NCI-H1105 (cell line): ENCODE measurements at places on chromosomes 7 and 10.

GRCh38 chr10:75403939-75404814, 2.6 kb upstream of the ZNF503 start:
- peak; percentile 52 for DNase-seq

DNA sequence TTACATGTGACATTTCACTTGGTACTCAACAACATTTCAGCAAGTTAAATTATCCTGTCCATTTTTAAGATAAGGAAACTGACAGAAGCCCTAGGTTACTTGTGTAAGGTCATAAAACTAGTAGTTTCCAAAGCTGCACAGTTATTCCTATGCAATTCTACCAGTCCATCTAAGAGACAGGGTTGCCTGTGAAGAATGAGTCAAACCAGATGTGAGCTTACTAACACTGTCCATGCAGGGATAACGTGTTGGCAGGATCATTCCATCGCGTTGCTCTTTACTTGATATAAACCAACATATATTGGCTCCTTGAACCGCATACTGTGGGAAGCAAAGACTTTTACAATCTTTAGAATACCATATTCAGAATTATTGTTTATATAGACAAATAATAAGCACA, 280.9 kb upstream of the HGF start:
- DNase-seq = no peak

DNA sequence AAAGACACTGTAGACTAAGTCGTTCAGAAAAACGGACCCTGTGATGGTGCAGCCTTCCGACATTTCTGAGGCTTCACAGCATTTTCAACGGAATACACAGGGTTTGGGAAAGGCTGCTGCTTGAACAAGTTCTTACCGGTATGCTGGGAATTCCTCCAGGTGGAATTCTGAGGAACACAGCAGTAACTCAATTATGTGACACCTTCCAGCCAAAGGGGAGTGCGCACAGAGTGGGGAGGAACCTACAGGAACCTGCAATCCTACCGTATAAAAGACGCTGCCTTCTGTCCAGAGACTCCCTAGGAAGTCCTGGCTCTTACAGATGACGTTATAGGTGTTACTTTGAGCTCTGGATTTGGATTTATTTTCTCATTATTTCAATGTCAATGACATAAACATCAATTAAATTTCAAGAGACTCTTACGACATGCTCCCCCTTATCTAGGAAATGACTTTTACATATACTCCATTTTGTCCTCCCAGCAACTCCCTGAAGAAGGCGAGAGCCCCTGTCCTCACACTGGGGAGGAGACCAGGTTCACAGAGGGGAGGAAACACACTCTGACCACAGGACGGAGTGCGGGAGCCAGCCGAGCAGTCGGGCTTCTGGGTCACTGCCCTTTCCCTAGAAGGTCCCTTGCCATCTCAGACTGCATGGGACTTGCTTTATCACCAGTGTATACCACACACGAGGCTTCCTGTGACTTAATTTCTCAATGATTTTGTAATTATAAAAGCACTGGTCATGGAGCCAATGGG, 27.9 kb downstream of the VIPR2 start:
- DNase-seq = no peak

- DNase-seq = no peak
These were observed 23.1 kb downstream of the WASL start for GRCh38 chr7:123725586-123726171.

GRCh38 chr7:140571538-140572122, 69.0 kb downstream of the DENND2A start:
- DNase-seq = no peak

GRCh38 chr10:15295537-15296325, 75.4 kb downstream of the FAM171A1 start:
- DNase-seq = no peak

GRCh38 chr10:119166564-119166963, 1.1 kb upstream of the SFXN4 start:
- no peak for DNase-seq

DNA sequence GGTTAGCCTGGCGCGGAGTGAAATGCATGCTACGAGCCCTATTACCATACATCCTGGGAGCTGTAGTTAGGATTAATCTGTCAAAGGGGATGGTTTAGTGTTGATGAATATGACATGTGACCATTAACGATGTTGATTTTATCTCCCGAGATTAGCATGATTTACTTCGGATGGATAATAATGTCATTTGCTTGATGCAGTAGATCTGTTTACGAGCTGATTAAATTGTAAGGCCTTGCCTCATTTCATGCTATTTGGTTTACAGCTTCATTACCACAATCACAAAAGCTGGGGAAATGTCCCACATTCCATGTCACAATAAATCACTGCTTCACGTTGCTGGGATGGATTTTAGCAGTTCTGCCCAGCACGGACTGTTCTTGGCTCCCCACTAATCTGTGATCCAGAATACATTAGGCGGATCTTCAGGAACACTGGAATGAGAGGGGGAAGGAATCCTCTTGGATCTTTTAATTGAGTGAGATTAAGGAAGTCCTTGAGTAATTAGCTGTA, 22.3 kb downstream of the ZNF503 start:
- no peak for DNase-seq

GRCh38 chr10:118742782-118743181, 12.0 kb downstream of the CACUL1 start:
- DNase-seq = no peak

DNA sequence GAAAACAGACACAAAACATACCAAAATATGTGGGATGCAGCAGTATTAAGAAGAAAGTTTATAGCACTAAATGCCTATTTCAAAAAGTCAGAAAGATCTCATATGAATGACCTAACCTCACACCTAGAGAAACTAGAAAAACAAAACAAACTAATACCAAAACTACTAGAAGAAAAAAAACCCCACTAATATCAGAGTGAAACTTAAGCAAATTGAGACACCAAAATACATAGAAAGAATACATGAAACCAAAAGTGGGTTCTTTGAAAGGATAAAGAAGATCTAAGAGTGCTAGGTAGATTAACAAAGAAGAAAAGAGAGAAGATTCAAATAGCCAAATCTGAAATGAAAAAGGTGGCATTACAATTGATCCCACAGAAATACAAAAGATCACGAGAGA, 494.1 kb downstream of the SH2D4B start:
- DNase-seq = no peak

- no peak for DNase-seq
These were observed 192.4 kb upstream of the SH2B2 start for GRCh38 chr7:102094316-102094650.

DNA sequence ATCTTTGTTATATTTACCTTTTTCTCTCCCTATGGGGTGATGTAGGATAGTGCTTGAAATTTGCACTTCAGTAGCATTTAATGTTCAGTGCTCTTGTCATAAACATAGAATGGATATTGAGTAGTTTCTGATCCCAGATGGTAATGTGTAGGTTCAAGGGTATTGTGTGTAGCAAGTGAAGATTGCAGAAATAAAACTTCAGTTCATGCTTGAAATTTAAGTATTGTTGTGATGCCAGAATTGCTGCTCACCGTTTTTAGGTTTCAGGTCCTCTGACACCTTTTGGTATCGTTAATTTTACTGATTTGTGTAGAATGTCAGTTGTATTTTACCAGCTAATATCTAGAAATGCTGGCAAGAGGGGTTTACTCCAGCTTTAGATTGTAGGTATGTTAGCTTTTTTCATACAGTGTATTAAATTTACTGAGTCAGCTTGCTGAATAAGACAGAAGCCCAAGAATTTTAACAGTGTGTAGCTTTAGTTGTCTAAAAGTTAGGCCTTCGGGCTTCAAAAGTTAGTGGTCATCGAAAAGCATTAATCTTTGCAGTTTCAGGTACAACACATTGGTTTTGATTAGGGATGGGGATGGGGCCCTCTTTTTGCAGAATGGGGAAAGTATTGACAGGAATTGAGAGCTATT, 1.9 kb downstream of the PTEN start:
- no peak for DNase-seq

GRCh38 chr7:128003787-128004186, 27.4 kb downstream of the LRRC4 start:
- DNase-seq = no peak

- DNase-seq = no peak
These were observed 5.1 kb downstream of the SCART1 start for GRCh38 chr10:133458710-133459453.

DNA sequence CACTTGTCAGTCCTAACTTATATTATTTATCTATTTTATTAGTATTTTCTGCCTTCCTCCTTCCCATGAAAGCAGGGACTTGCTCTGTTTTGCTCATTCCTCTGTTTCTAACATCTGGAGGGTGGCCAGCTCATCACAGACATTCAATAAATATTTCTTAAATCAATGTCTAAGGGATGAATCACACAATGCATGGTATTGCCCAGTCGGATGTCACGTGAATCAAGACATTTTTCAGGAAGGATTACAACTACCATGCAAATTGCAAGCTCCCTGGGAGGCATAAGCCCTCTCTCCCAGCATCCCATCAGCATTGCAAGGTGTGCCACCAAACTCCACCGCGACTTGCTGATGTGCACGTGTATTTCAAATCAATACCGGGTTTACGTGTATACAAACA, 146.6 kb upstream of the RNF32 start:
- no peak for DNase-seq

DNA sequence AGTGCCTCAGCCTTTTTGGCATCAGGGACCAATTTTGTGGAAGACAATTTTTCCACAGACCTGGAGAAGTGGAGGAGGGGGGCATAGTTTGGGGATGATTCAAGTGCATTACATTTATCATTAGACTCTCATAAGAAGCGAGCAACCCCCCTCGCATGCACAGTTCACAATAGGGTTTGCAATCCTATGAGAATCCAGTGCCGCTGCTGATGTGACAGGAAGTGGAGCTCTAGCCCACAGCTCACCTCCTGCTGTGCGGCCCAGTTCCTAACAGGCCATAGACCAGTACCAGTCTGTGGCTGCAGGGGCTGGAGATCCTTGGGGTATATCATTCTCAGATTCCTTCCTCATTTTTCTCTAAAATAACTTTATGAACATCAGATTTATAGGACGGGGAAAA, 50.8 kb downstream of the ATAD1 start:
- no peak for DNase-seq

DNA sequence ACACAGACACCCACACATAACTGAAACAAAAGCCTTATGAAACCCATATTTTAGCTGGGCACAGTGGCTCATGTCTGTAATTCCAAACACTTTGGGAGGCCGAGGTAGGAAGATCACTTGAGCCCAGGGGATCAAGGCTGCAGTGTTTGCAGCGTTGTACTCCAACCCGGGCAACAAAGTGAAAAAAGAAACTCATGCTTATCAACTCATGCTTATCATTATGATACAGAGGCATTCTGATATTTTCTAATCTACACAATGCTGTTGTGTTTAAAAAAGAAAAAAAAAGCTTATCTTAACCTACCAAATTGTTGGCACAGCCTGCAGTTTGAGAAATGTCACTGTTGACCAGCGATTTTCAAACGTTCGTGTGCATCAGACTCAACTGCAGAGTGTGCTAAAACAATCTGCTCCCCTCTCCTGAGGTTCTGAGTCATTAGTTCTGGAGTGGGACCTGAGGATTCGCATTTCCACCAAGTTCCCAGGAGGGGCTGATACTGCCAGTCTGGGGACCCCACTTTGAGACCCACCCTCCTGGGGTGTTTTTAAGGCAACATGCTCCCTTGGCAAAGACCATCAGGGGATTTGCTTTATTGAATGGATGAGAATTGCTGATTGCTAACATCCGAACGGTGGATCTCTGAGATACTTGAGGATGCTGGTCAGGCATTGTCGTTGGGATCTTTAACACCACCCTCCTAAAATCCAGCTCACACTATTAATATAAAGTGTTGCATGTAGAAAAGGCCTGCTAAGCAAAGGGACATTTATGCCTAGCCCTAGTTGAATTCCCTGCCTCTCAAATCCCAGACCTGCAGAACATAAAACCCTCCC, 16.2 kb downstream of the CHST3 start:
- DNase-seq = no peak

DNA sequence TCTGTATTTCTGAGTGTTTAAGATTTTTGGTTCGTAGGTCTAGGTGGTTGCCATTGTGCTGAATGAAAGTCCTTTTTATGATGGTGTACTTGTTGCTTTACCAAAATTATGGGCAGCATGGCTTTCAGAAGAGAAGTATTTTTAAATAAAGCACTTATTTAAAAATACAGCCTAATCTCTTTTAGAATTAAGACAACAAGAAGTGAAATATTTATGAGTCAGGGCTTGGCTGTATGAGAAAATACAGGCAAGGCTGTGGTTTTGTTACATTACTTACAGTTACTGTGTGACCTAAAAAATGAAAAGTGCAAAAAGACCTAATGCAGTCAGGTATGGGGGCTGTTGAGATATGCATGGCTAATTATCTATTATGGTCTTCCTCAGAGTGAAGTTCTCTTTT, 185.2 kb upstream of the PPP1R3A start:
- no peak for DNase-seq

DNA sequence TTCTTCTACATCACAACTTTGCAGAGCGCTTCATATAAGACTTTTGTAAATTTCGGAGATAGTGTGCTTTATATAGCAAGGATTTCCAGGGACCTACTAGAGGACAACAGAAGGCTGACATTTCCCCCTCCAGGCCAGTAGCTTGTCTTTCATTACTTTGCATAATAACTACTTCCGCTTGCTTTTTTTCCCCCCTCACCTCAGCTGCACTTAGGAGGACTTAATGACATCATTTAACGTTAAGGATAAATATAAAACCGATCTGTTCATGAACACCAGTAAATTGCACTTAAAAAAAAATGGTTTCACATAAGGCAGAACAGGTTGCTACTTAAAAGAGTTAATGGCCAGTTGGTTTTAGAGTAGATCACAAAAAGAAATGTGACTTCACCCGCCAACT, 172.3 kb downstream of the AUTS2 start:
- no peak for DNase-seq

GRCh38 chr7:154765118-154765517, 237.8 kb downstream of the PAXIP1 start:
- no peak for DNase-seq

DNA sequence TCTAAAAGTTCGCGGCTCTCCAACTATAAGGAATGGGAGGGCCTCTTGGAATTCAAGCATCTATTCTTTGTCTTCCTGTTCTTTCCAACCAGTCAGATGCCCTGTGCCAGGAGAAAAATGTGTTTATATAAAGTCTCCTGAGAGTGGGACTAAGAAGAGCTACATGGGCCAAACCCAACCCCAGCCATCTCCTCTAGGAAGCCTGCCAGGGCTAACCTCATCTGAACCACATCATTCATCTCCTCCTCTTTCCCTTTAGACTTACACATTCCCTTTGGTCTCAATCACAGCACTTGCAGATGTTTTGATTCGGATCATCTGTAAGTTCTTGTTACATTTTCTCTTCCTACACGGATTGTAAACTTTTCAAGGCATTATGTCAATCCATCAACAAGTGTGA, 62.6 kb downstream of the DOCK4 start:
- DNase-seq = no peak

DNA sequence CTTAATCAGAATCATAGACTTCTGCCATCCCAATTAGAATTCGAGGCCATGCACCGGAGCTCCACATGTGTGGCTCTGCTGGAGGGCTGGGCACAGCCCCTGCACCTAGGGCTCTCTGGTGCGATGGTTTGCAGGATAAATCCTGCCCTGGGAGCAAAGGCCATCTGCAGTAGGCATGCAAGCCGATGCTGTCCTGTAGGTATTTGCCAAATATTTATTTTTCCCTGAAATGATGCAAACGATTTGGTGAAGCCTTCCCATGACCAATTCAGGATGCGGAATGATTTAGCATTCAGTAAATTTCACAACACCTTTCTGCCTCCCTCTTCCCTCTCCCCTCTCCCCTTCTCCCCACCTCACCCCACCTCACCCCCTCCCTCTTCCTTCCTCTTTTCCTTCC, 170.6 kb downstream of the EBF3 start:
- DNase-seq = no peak
